ENCODE measurements at places on chromosomes 12 and 14. TPM values are rescaled to one million over a fixed set of nuclear protein-coding genes. Genes with fewer than 3 reads are reported as not detected.

Gene DLGAP5
- total RNA-seq, result 18.3 TPM

Gene NOXRED1
- total RNA-seq, result 0.20 TPM

Gene ACACB
- 3.4 TPM for total RNA-seq

Gene MYF6
- not detected for total RNA-seq

Gene FGD6
- 9.2 TPM for total RNA-seq

Gene MFAP5
- not detected for total RNA-seq

Gene PNMA1
- 11.3 TPM for total RNA-seq

Gene ABCC9
- under 0.01 TPM for total RNA-seq

Gene CYP27B1
- total RNA-seq, result under 0.01 TPM

Gene GSKIP
- total RNA-seq, result 22.6 TPM

Gene ARMH4
- total RNA-seq, result 1.8 TPM

Gene SCNN1A
- total RNA-seq, result 0.22 TPM

Gene AKAP5
- 0.22 TPM for total RNA-seq

Gene PLEKHG7
- total RNA-seq, result not detected

Gene SYT1
- 2.0 TPM for total RNA-seq

Gene MMP19
- 0.22 TPM for total RNA-seq

Gene RAB35
- 30.9 TPM for total RNA-seq

Gene NTF3
- total RNA-seq, result under 0.01 TPM

Gene ACSM4
- total RNA-seq, result not detected

Gene ZFC3H1
- total RNA-seq, result 14.3 TPM

Gene CCDC197
- total RNA-seq, result not detected

Gene SERPINA5
- under 0.01 TPM for total RNA-seq

GRCh38 chr12:49635656-49636055 is 12.3 kb downstream of the PRPF40B start:
- no peak for DNase-seq

GRCh38 chr12:110581931-110582275 is 1.2 kb downstream of the PPTC7 start:
- no peak for DNase-seq

- no peak for DNase-seq
Measured at GRCh38 chr12:96441816-96442215, 41.6 kb upstream of the CDK17 start.

GRCh38 chr12:96587691-96588090 is 98.3 kb downstream of the CFAP54 start:
- DNase-seq, result no peak

- no peak for DNase-seq
Measured at GRCh38 chr14:76926521-76927251, 100.5 kb downstream of the LRRC74A start.

- DNase-seq, result peak; percentile 33
Measured at GRCh38 chr14:59189091-59189785, 771 bp downstream of the DAAM1 start.

DNA sequence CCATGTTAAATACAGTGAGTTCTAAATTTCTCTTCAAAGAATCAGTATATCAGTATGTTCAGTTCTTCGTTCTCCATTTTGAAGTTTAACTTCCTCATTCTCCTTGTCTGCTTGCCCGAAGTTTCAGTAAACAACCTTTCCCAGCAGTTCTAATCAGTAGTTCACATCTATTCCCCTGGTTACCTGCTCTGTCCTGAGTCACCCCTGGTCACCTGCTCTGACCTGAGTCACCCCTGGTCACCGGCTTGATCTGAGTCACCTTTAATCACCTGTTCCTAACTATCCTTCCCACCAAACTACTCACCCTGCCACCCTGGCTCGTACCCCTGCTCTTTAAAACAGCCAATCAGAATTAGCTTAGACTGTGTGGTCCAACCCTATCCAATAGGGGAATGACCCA is 9.4 kb upstream of the OR10G3 start:
- DNase-seq, result no peak

- no peak for DNase-seq
Measured at GRCh38 chr12:132422381-132423043, 67.4 kb upstream of the FBRSL1 start.

- DNase-seq, result peak; percentile 12
Measured at GRCh38 chr14:60106339-60106738, 14.6 kb downstream of the PCNX4 start.

- no peak for DNase-seq
Measured at GRCh38 chr12:66679461-66680084, 697 bp upstream of the GRIP1 start.

GRCh38 chr14:78614593-78614992 is 444.4 kb downstream of the NRXN3 start:
- no peak for DNase-seq

GRCh38 chr14:60273956-60274355 is 24.9 kb downstream of the PPM1A start:
- no peak for DNase-seq

DNA sequence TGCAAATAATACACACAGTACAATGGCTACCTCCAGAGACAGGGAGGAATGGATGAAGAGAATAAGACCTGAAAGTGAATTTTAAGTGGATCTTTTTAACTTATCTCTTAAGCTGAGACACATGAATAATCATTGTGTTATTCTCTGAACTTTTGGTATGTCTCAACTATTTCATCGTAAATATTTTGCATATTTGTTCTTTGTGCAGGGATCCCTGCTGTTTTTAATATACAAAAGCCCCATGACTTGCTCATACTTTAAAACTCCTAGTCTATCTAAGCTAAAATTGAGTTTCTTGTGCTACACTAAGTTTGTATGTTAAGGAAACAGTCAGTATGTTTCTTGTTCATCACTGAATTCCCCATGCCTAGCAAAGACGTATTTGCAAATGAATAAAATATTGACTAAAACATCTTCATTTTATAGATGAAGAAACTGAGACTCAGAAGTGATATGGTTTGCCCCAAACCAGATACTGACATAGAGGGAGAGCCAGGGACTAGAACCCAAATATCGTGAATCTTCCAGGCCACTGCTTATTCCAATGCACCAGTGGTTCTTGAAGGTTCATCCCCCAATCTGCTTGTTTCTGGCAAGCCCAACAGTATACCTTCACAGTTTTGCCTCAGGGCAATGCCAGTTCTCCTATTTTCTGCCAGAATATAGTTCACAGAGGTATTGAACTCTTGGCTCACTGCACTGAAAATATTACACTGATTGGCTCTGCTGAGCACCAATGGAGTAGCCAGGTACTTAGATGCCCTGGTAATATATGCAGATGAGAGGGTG is 356.9 kb downstream of the MED13L start:
- DNase-seq, result no peak

DNA sequence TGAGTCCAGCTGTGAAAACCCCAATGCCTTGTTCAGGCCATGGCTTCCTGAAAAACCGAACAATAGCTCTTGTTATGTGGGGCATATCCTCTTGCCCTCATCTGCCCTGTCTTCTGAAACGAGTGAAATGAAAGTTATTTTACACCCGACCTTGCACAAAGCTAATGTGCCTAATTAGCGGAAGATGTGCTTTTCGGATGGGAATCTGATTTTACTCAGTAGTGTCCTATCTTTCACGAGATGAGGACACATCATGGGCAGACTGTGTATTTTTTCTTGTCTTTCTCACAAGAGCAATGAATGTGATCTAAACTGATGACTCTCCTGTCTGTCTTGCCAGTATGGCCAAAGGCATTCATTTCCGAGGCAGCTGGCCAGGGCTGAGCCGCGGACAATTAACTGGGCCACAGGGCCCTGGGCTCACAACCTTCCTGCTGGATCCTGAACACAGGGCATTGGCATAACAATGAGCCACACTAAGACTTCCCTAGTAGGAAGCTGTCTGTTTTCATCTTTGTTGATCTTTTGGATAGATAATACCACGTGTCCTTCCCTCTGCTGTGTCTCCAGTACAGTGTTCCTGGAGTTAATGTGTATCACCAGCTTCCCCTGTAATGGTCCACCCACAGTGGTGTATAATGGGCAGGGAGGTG is 86.0 kb upstream of the HIF1A start:
- DNase-seq, result peak; percentile 68

DNA sequence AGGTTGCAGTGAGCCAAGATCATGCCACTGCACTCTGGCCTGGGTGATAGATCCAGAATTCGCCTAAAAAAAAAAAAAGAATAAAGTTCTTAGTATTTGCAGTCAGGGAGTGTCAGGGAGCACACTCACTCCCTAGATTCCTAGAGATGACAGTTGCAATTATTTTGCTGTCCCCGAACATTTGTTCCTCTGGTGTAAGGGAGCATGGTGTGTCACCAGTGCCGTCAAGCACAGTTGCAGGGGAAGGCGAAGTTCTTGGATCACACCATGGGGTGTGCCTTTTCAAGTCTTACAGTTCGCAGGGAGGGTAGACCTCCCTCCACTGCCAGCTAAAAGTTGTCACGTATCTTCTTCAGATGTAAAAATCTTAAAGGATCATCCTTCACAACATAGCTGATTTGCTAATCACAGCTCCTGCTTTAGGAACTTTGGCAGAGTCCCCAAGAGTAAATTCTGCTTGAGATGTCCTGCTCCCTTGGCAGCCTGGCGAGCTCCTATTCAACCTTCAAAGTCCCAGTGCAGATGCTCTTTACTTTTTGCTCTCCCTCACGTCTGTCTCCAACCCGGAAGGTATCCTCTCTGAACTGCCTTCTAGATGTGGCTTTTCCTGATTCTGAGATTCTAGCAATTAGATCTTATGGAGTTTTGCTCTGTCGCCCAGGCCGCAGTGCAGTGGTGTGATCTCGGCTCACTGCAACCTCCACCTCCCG is 11.3 kb downstream of the ACACB start:
- no peak for DNase-seq

GRCh38 chr12:42140901-42141300 is 3.8 kb downstream of the GXYLT1 start:
- DNase-seq, result peak; percentile 52

GRCh38 chr12:19002216-19002615 is 127.3 kb upstream of the PLEKHA5 start:
- DNase-seq, result no peak

GRCh38 chr12:118500299-118500698 is 123.9 kb downstream of the SUDS3 start:
- DNase-seq, result no peak

DNA sequence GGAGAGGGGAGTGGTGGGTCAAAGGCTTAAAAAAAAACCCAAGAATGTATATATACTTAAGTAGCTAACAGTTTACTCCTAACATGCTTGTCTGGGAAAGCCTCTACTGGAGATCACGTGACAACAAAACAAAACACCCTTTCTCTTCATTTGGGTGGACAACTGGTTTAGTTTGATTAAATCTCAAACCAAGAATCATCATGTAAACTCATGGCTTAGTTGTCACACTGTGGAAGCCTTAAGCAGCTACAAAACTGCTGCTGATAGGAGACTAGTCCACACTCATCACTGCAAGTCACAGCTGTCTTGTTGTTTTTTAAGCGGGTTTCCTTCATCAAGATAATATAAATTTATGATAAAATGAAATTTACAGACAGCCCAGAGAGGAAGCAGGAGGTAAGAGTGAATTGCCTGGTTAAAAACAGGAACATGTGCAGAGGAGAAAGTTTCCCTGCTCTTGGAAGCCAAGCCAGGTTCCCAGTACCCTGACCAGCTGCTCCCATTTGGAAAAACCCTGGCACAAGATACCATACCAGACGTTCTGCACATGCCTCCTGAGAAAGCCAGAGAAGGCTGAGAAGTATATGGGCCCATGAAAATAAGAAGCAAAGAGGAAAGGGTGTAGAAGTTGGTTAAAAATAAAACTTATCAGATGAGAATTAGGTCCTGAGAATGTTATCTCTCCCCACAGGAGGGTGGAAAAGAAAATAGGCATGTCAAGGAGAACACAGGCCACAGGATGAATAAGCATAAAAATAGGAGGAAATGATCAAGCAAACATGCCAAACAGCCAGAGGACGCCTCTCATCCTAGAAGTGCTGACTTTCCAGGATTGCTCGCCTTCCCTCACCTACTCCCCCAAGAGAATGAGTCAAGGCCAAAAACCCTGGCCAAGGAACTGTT is 34.0 kb downstream of the EGLN3 start:
- DNase-seq, result peak; percentile 44

GRCh38 chr14:102817942-102818940 is 41.0 kb downstream of the TRAF3 start:
- no peak for DNase-seq

DNA sequence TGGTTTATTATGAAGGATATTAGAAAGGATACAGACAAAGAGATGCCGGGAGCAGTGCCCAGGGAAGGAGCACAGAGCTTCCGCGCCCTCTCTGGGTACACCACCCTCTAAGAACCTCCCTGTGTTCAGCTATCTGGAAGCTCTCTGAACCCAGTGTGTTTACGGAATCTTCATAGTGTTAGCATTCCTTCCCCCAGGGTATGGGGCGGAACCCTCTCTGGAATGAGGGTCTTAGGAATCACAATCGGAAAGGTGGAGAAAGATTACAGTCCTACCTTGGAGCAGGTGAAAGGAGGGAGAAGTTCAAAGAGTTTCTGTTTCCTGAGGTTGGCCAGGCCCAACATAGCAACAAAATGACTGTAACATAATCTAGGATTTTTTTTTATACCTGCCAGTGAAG is 6.8 kb upstream of the NUDT4 start:
- DNase-seq, result no peak

DNA sequence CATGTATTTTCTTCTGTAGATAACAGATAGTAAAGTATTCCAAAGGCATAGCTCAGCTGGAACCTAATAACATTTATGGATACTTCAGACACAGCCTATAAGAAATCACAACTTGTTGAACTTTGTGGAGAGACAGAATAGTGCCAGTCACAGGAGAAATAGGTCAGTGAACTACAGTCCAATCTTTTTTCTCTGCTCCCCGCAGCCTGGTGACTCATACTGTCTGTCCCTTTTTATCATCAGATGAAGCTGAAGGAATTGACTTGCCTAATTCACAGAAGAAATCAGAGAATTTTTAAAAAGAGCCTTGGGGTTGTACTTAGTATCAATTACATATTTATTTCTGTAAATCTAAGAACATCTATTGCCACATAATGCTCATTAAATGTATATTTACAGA is 222.3 kb downstream of the ALG10 start:
- DNase-seq, result no peak

- DNase-seq, result peak; percentile 67
Measured at GRCh38 chr12:122726080-122726558, 4.5 kb downstream of the HCAR1 start.

DNA sequence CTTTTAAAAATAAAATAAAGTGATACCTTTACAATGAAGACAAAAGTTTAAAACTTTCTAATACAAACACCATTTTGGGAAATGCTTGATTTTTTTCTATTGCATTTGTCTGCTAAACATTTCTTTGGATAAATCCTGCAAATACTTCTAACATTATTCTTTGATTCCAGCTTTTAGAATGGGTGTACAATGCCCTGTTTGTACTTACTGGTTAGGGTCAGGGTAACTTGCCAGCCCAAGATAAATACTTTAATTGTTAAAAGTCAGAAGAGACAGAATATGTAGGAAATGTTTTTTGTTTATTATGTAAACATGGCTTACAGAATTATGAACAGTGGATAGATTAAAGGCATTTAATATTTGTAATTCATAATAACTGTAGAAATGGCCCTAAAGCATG is 60.5 kb downstream of the WASHC4 start:
- DNase-seq, result no peak

GRCh38 chr12:12387501-12387900 is 30.6 kb downstream of the BORCS5 start:
- no peak for DNase-seq

- no peak for DNase-seq
Measured at GRCh38 chr14:100891501-100892445, 11.7 kb downstream of the RTL1 start.
